ENCODE measurements at places on chromosomes 3 and 15.

GRCh38 chr15:38860253-38860652 lies 295.6 kb upstream of the RASGRP1 start:
- no peak for DNase-seq

DNA sequence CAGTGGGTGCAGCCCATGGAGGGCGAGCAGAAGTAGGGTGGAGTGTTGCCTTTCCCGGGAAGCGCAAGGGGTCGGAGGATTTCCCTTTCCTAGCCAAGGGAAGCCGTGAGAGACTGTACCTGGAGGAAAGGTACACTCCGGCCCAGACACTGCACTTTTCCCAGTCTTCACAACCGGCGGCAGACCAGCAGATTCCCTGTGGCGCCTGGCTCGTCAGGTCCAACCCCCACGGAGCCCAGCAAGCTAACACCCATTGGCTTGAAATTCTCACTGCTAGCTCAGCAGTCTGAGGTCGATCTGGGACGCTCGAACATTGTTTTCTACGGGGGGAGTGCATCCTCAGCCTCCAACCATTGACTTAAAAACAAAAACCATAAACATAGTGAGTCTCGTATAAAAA lies 26.5 kb downstream of the CCNB2 start:
- no peak for DNase-seq

DNA sequence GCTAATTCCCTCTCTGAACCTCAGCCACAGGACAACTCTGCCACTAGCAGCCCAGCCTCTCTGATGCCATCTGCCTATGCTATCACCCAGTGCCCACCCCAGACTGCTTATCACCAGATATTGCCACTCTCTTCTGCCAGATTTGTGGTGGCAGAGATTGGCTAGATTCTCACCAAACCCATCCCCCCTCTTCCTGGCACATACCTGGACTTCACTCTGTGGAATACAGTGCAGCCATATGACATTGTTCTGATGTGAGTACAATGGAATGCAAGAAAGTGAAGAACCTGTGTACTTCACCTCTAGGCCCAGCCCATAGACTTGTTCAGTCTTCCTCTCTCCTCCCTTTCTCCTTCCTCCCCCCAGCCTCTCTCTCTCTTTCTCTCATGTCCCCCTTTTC lies 46.9 kb upstream of the NTRK3 start:
- DNase-seq: no peak

- no peak for DNase-seq
Measured at GRCh38 chr15:64916365-64916764, 4.7 kb downstream of the ANKDD1A start.

DNA sequence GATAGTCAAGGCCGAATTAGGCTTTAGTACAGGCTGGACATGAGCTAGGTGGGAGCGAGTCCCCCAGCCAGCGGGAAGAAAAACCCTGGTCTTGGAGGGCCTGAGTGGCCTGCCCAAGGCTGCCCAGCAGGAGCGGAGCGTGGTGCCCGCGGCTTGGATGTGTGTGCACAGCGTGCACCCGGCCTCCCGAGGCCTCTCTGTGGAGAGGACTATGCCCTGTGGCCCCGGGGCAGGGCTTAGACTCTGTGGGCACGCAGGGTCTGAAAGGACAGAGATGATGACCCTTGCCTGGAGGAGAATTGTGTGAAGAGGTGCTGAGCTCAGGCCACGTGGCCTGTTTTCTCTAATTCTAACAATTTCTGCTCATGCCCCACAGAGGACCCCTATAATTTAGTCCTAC lies 124.6 kb upstream of the IQSEC1 start:
- no peak for DNase-seq

GRCh38 chr15:48547286-48547685 lies 98.2 kb downstream of the FBN1 start:
- DNase-seq: no peak

DNA sequence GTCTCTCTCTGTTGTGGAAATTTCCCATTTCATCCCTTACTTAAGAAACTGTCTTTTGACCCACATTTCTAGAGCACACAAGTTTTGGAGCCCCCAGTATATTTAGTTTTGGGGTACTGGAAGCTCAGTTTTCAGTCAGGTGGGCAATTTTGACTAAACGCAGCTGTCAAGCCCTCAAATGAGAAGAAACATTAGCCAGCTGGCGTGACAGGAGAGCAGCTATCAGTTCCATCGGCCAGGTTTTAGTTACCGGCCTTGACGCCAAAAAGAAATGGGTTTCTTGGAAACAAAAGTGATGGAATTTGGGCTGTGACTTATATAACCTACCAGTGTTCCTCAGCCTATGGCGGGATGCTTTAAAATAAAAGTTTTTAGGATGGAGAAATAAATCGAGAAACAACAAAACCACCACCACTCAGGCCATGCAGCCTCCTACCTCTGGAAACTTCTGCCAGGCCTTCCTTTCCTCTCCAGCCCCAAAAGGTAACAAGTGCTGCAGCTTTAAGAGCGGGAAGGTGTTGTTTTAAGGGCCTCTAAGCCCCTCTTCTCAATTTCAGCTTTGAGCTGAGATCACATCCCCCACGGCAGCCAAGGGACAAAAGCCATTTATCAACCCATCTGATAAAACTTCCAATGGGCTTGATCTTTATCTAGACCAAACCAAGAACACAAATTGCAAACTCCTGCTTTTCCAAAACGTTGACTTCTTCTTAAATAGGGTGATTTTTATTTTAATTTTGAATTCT lies 18.3 kb downstream of the RGMA start:
- DNase-seq: no peak

DNA sequence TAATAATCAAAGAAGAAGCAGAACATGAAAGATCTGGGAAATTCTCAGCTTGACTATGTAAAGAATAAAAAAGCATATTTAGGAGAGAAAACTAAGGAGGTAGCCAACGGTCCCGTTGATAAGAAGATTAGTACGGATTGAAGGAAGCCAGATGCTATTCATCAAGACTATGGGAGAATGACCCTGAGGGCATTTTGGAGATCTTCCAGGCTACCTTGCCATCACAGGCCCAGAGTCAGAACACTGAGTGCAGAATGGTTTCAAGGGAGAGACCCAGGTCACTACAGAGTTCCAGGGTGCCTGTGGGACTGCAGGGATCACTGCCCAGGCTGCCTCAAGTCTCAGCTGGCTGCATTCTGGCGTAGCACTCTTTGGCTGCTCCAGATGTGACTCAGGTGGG lies 752.9 kb upstream of the ARPP21 start:
- no peak for DNase-seq

GRCh38 chr3:115099986-115100571 lies 47.0 kb downstream of the ZBTB20 start:
- peak; percentile 64 for DNase-seq

DNA sequence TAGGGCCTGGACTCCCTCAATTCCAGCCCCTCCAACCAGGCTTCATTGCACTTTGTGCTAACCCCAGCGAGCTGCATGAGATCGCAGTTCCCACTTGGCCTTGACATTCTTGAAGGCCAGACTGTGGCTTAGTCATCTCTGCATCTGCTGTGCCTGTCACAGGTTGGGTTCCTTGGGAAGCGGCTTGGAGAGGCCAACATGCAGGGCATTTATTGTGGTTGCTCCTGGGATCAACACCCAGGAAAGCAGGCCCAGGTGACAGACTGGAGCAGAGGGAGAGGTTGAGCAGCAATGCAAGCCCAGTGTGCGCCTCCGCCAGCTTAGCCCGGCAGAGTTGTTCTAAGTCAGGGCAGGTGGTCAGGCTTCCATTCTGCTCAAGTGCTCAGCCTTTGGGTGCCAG lies 10.5 kb downstream of the ABCF3 start:
- DNase-seq: no peak

DNA sequence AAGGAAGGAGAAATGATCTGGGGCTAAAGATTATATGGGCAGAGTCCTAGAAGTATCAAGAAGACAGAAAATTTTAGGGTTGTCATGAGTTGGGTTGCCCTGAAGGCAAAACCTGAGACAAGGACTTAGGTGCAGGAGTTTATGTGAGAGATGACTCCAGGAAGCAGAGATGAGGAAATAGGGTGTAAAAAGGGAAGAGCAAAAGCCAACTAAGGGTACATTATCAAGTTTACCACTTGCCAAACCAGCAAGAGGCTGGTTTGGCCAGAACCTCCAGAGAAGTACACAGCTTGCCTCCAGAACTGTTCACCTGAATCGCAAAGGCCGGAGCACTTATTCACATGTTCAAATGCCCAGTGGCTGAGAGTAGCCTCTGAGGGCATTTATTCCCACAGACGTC lies 116.7 kb downstream of the FHIT start:
- no peak for DNase-seq

Data from naive thymus-derived CD8-positive, alpha-beta T cell (primary cell).